ENCODE measurements at places on chromosomes 7 and 10.
A peak's percentile ranks its signal among the peaks of the same experiment; 100 is the strongest.

DNA sequence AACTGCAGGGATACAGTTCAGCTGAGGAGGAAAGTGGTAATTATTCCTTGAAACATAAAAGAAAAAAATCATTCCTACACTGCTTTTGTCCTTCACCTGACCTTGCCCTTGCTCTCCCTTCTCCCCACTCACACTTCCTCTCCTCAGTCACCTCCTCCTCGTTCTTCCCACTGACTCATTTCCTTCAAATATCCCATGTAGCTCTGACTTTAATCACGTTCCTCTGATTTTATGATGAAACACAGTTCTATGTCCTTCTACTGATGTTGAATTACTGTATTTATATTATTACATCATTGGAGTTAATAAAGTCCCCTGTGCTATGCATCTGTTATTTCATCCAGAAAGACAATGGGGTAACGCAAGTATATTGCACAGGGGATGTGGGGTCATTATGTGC is 575.6 kb downstream of the POM121L12 start:
- DNase-seq: no peak

GRCh38 chr10:132798403-132798802 is 12.5 kb upstream of the NKX6-2 start:
- DNase-seq: no peak

DNA sequence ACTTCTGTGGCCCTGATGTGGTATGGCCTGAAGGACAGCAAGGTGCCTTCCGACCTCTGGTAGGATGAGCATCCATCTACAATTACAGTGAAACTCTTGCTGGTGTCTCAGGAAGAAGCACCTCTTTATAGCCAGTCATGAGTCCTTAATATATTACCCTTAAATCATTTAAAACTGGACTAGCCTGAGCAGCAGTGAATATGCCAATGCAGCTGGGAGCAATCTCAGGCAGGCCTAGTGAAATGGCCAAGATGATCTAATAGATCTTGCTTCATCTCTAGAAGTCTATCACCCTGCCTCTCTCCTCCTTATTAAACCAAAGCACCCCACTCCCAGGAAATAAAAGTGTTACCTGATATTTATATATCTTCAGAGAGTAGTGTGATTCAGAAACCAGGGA is 66.7 kb upstream of the SORCS3 start:
- no peak for DNase-seq

GRCh38 chr10:129339841-129340240 is 127.2 kb upstream of the MGMT start:
- no peak for DNase-seq

DNA sequence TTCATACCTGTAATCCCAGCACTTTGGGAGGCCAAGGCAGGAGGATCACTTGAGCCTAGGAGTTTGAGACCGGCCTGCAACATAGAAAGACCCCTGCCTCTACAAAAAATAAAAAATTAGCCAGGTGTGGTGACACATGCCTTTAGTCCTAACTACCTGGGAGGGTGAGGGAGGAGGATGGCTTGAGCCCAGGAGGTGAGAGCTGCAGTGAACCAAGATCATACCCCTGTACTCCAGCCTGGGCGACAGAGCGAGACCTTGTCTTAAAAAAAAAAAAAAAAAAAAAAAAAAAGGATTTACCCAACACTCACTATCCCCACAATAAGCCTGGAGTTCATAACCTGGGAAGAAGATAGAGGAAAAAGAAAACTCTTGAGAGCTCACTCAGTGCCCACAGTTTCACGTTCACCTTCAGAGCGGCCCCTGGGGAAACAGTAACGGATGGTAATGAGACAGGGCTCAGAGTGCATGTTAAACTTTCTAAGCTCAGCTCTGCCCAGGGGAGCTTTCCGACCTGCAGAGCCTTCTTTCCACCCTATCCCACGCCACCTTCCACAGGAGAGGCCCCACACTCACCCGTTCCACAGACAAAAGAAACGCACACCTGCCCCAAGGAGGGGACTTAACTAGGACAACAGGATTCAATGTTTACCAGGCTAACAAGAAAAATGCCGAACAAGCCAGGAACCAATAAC is 259.8 kb upstream of the KLF14 start:
- DNase-seq: no peak

DNA sequence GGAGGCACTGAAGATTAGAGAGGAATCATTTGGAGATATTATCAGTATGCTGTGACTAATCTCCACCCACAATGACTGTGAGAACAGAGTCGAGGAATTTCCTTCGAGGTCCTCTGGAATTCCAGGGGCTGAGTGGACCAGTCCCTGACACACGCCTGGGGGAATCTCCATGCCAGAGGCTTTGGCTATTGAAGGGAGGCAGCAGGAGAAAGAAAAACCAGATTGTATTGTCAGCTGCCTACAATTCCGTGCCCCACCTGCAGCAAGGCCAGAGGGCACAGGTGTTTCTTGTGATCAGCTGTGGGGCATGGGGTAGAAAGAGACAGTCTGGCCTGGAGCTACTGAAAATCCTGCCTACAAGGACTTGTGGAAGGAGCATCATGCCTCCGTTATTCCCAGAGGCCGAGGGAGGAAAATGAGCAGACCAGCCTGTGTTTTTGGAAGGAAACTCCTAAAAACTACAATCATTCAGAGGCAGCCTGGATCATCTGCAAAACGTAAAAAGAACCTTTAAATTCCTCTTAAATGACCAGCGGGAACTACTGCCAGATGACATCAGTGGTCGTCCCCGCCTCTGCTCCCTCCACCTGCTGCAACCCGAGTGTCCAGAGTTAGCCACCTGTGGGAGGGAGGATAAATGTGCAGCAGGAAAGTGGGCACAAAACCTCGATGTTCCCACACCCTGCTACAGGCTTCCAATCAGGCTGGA is 25.4 kb upstream of the ANK3 start:
- DNase-seq: peak; percentile 64

GRCh38 chr7:101450064-101450463 is 87.4 kb downstream of the COL26A1 start:
- DNase-seq: no peak

GRCh38 chr7:21969822-21970221 is 24.1 kb upstream of the CDCA7L start:
- no peak for DNase-seq

DNA sequence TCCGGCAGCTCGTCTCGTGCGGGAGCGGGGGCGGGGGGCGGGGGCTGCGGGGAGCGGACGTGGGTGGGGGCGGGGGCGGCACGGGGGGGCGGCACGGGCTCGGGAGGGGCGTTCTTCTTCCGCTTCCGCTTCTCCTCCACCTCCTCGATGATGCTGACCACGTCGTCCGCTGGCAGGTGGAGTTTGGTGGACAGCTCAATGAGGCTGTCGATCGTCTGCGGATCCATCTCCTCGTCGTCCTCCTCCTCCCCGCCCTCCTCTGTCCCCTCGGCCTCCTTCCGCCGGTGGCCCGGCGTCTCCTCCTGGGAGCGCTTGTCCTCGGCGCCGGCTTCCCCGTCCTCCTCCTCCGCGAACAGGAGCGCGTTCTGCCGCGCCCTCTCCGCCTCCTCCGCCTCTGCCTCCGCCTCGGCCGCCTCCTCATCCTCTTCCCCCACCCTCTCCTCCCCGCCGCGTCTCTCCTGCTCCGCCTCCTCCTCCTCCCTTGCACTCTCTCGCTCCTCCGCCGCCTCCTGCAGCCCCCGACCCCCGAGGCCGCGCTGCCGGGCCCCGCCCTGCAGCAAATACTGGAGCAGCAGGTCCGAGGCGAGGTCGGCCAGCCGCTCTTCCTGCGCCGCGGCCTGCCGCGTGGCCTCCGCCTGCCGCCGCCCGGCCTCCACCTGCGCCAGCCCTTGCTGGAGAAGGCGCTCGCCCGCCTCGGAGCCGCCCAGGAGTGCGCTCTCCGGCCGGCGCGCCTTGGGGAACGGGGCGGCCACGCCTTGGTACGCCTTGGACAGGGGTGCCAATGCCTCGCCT is 1.9 kb downstream of the VGF start:
- DNase-seq: no peak

DNA sequence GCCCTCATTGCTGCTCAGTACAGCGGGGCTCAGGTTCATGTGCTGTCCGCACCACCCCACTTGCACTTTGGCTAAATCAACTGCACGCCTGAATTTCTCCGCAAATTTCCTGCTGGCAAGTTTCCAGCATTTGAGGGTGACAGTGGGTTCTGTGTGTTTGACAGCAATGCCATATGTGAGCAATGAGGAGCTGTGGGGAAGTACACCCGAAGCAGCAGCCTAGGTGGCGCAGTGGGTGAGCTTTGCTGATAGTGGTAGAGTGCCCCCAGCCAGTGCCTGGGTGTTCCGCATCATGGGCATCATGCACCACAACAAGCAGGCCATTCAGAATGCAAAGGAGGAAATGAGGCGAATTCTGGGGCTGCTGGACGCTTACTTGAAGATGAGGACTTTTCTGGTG is 103.9 kb upstream of the POT1 start:
- DNase-seq: no peak

- DNase-seq: no peak
Measured at GRCh38 chr10:112819231-112819630, 130.8 kb upstream of the TCF7L2 start.
